Right atrium auricular region (tissue), 2 donors: ENCODE measurements at places on chromosomes 3 and 15. TPM values are rescaled to one million over a fixed set of nuclear protein-coding genes. Genes with fewer than 3 reads are reported as not detected.

DNA sequence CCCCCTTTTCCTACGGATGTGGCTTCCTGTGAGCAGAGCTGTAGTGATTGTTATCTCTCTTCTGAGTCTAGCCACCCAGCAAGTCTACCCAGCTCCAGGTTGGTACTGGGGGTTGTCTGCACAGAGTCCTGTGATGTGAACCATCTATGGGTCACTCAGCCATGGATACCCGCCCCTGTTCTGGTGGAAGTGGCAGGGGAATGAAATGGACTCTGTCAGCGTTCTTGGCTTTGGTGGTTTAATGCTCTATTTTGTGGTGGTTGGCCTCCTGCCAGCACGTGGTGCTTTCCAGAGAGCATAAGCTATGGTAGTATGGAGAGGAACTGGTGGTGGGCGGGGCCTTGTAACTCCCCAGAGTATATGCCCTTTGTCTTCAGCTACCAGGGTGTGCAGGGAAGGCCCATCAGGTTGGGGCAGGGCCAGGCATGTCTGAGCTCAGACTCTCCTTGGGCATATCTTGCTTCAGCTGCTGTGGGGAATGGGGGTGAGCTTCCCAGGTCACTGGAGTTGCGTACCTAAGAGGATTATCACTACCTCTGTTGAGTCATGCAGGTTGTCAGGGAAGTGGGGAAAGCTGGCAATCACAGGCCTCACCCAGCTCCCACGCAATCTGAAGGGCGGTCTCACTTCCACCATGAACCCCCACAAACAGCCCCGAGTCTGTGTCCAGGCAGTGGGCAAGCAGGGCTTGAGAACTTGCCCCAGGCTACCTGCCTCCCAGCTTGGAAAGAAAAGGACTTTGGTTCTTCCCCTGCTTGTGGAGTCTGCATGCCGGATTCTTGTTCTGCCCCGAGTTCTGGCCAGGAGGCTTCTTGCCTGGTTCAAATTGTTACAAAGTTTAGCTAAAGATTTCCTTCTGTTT, 9.0 kb upstream of the ADGRG7 start:
- DNase-seq, result no peak
- H3K36me3 ChIP-seq, result no peaks in the 10 kb centered on the region
- no peak overlapping the region for H3K4me3 ChIP-seq
- no peak overlapping the region for H3K27ac ChIP-seq

GRCh38 chr3:194685718-194686413, at the start of gene FAM43A:
Gene FAM43A, plus strand, starts transcription at chr3:194685883. Its CDS starts 944 bp downstream, at chr3:194686827.
- peak within 1 kb of the TSS; percentile 69 for H3K4me3 ChIP-seq
- peak within 1 kb of the TSS; percentile 75 for H3K27ac ChIP-seq
- no peaks in the 10 kb centered on the region for H3K4me1 ChIP-seq
- no peaks in the 10 kb centered on the region for H3K36me3 ChIP-seq

The TAGLN3 gene
- total RNA-seq, result not detected

GRCh38 chr15:80480171-80480811, 76.1 kb downstream of the ARNT2 start:
- no peaks in the 10 kb centered on the region for H3K36me3 ChIP-seq
- H3K4me1 ChIP-seq, result no peaks in the 10 kb centered on the region
- H3K27ac ChIP-seq, result peak overlapping the region; percentile 63
- no peak for DNase-seq
- H3K27me3 ChIP-seq, result no peaks in the 10 kb centered on the region
- H3K4me3 ChIP-seq, result no peak overlapping the region

The NRROS gene
- 4.8 TPM for total RNA-seq

DNA sequence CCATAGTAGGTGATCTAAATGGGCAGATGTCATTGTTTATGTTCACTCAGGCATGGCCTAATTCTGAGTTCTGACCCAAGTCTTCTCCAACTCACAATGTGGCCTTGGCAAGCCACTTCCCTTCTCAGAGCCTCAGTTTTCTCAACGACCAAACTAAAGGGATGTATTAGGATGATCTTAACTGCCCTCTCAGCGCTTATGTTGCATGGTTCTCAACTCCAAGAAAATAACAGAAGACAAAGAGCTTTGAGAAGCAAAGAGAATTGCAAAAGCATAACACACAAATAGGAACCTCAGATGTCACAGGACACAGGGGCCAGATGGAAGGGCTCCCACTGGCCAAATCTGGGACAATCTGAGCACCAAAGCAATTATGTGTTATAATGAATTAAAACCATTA, 8.6 kb downstream of the RHCG start:
- H3K27ac ChIP-seq, result no peak overlapping the region
- H3K4me1 ChIP-seq, result no peaks in the 10 kb centered on the region
- H3K4me3 ChIP-seq, result no peak overlapping the region
- DNase-seq, result no peak

GRCh38 chr3:165193366-165194254, 2.6 kb downstream of the SLITRK3 start:
- H3K27ac ChIP-seq, result no peak overlapping the region
- H3K4me3 ChIP-seq, result peak overlapping the region; percentile 41
- H3K36me3 ChIP-seq, result no peaks in the 10 kb centered on the region
- H3K4me1 ChIP-seq, result no peaks in the 10 kb centered on the region
- no peak for DNase-seq

GRCh38 chr15:60353245-60353920, 44.4 kb downstream of the ANXA2 start:
- no peak overlapping the region for H3K4me3 ChIP-seq
- H3K27ac ChIP-seq, result no peak overlapping the region
- H3K4me1 ChIP-seq, result no peaks in the 10 kb centered on the region
- no peak for DNase-seq
